ENCODE measurements at places on chromosomes 3 and 15.
A peak's percentile ranks its signal among the peaks of the same experiment; 100 is the strongest.

DNA sequence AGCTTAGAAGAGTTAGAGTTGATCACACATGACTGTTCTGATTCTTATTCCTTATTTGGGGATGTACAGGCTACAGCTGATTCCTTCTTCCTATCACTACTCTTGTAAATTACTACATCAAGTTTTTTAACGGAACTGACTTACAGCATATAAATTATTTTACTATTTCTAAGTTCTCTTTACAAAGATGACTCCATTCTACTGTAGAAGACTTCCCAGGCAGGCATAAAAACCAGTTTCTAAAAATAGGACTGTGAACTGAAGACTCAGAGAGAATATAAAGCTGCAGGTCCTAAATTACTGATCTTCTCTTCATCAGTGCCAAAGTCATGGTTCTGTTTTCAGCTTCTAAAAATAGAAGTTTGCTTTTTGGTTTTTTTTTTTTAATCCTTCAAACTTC lies 38.9 kb downstream of the ANO10 start:
- no peak overlapping the region for H3K27ac ChIP-seq
- no peaks in the 10 kb centered on the region for H3K27me3 ChIP-seq
- H3K4me1 ChIP-seq: peaks cover 10% of the 10 kb centered on the region

DNA sequence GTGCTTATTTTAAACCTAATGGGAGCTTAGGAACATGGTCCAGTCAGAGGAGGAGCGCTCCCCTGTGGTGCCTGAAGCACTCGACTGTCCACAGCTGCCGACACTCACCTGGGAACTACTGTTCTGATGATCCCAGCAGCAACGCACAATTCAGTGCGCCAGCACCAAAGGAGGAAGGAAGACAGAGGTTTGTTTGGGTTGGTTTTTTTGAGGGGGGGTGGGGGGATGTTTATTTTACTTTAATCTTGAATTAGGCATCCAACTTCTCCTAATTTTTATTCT lies 48.8 kb upstream of the VGLL4 start:
- H3K4me3 ChIP-seq: no peak overlapping the region
- H3K4me1 ChIP-seq: no peaks in the 10 kb centered on the region
- H3K36me3 ChIP-seq: no peaks in the 10 kb centered on the region
- no peaks in the 10 kb centered on the region for H3K27me3 ChIP-seq
- no peak overlapping the region for H3K27ac ChIP-seq
- no peak for DNase-seq

- DNase-seq: peak; percentile 84
- no peaks in the 10 kb centered on the region for H3K4me1 ChIP-seq
- no peaks in the 10 kb centered on the region for H3K36me3 ChIP-seq
- no peak overlapping the region for H3K27ac ChIP-seq
These were observed 371.5 kb upstream of the GOLIM4 start for GRCh38 chr3:168467115-168467714.

GRCh38 chr15:65082303-65082953 lies 5.9 kb downstream of the KBTBD13 start:
- H3K36me3 ChIP-seq: no peaks in the 10 kb centered on the region
- no peak for DNase-seq
- H3K4me1 ChIP-seq: no peaks in the 10 kb centered on the region
- H3K27ac ChIP-seq: no peak overlapping the region
- H3K27me3 ChIP-seq: 0 out of 2 replicates have a peak, but pooled peaks cover 3% of the 10 kb centered on the region
- no peak overlapping the region for H3K4me3 ChIP-seq

DNA sequence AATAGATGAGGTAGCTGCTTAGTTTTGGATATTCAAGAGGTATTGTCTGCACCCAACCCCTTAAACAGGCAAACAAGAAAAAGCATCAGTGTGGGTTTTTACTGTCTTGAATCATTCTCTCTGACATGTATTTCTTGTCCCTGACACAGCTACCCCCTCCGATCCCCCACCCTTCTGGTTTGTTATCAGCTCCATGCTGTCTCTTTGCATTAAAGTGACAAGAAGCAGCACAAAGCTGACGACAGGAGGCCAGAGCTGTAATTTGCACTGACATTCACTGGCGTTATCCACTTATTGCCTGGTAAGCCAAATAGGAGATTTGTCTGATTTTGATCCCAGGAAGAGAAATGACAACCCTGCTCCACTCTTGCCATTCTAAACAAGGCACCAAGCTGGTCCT lies 83.3 kb upstream of the SNRK start:
- no peak for DNase-seq
- H3K4me3 ChIP-seq: no peak overlapping the region
- H3K36me3 ChIP-seq: no peaks in the 10 kb centered on the region
- H3K27me3 ChIP-seq: no peaks in the 10 kb centered on the region
- H3K4me1 ChIP-seq: no peaks in the 10 kb centered on the region

DNA sequence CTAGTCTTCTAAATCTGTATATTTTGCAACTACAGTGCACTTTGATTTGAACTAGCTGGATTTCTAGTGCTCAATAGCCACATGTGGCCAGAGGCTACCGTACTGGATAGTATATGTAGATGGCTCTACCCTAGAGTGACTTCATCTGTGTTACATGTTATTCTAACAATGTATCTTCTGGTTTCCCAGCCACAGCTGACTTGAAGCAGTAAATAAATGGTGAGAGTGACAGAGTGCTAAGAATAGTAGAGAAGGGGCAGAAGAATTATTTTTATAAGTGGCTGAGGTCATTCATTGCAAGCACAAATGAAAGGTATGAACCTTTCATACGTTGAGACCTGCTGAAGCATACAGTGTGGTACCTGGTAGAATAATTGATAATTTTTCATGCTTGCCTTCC lies 30.9 kb downstream of the KAT2B start:
- no peak overlapping the region for H3K4me3 ChIP-seq
- DNase-seq: no peak
- H3K27ac ChIP-seq: no peak overlapping the region
- H3K4me1 ChIP-seq: no peaks in the 10 kb centered on the region
- H3K27me3 ChIP-seq: no peaks in the 10 kb centered on the region

GRCh38 chr3:54951405-54951804 lies 23.5 kb upstream of the LRTM1 start:
- no peak overlapping the region for H3K27ac ChIP-seq
- DNase-seq: no peak
- H3K4me3 ChIP-seq: no peak overlapping the region
- no peaks in the 10 kb centered on the region for H3K4me1 ChIP-seq
- H3K27me3 ChIP-seq: no peaks in the 10 kb centered on the region

GRCh38 chr3:38383156-38383875 lies 36.7 kb downstream of the XYLB start:
- H3K4me3 ChIP-seq: no peak overlapping the region
- no peaks in the 10 kb centered on the region for H3K36me3 ChIP-seq
- no peak for DNase-seq
- H3K27ac ChIP-seq: no peak overlapping the region
- no peaks in the 10 kb centered on the region for H3K4me1 ChIP-seq

GRCh38 chr15:70083418-70083817 lies 14.3 kb downstream of the TLE3 start:
- H3K27ac ChIP-seq: peak overlapping the region; percentile 24
- no peak overlapping the region for H3K4me3 ChIP-seq
- DNase-seq: no peak
- H3K27me3 ChIP-seq: no peaks in the 10 kb centered on the region
- H3K4me1 ChIP-seq: peaks cover 44% of the 10 kb centered on the region

DNA sequence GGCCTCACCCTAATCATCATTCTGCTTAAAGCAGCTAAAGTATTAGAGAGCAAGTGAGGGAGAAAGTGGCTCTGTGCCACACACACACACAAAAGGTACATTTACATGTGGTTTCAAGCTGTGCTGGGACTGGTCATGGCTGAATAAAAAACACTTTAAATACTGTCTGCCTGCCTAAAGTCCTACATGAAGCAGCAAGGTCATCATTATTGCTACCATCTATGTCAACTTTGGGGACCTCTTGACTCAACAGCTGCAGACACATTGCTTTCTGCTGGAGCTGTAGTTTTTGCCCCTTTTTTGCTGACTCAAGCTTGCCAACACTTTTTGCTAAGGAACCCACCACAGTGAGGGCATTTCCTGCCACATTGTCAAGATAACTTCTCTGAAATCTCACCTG lies 1237.9 kb downstream of the ROBO2 start:
- H3K27ac ChIP-seq: peak overlapping the region; percentile 5
- H3K4me3 ChIP-seq: no peak overlapping the region
- H3K27me3 ChIP-seq: no peaks in the 10 kb centered on the region
- H3K4me1 ChIP-seq: peaks cover 11% of the 10 kb centered on the region
- no peaks in the 10 kb centered on the region for H3K36me3 ChIP-seq

DNA sequence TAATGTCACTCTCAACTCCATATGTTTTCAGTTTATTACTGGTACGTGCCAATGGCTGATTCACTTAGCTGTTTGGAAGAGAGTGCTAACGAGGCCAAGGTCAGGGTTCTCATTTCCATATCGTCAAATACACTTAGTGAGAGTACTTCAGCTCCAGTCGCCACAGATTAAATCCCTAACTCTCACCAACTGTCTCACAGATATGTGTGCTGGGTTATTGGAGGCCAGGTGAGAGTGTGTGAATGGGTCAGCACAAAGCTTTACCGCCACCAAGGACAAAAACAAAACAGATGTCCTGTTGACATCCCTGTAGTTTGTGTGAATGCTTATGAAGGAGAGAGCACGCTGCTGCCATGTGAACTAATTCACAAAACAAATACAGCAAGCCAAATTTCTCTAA lies 133.5 kb upstream of the TBL1XR1 start:
- H3K4me3 ChIP-seq: no peak overlapping the region
- H3K27me3 ChIP-seq: no peaks in the 10 kb centered on the region
- H3K27ac ChIP-seq: no peak overlapping the region

- H3K4me3 ChIP-seq: no peak overlapping the region
- H3K27ac ChIP-seq: no peak overlapping the region
- no peaks in the 10 kb centered on the region for H3K4me1 ChIP-seq
- no peak for DNase-seq
These were observed 245.4 kb downstream of the LRRN1 start for GRCh38 chr3:4044619-4045018.

GRCh38 chr15:48537271-48538113 lies 108.0 kb downstream of the FBN1 start:
- no peak for DNase-seq
- no peaks in the 10 kb centered on the region for H3K36me3 ChIP-seq
- H3K27ac ChIP-seq: no peak overlapping the region
- H3K4me1 ChIP-seq: peaks cover 8% of the 10 kb centered on the region
- no peaks in the 10 kb centered on the region for H3K27me3 ChIP-seq
- no peak overlapping the region for H3K4me3 ChIP-seq

DNA sequence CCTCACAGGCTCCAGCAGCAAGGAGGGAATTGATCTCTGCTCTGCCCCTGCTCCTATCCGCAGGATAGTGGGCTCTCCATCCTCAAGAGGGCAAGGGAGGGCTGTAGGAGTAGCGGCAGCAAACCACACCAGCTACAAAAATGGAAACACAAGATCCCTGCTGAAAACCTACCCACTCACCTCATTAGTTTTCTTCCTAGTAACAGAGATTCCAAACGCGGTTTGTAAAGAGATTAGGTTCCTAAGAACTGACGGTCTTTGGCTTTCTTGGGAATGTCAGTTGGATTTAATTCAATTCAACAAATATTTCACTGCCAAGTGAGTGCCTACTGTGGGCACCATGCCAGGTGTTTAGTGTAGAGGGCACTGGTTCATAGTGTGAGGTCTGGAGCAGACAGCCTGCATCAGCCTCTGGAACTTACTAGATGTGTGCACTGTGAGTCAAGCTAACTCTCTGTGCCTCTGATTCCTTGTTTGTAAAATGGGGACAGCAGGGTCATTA lies 84.7 kb downstream of the MRPL46 start:
- no peaks in the 10 kb centered on the region for H3K4me1 ChIP-seq
- no peak for DNase-seq
- H3K27me3 ChIP-seq: no peaks in the 10 kb centered on the region

DNA sequence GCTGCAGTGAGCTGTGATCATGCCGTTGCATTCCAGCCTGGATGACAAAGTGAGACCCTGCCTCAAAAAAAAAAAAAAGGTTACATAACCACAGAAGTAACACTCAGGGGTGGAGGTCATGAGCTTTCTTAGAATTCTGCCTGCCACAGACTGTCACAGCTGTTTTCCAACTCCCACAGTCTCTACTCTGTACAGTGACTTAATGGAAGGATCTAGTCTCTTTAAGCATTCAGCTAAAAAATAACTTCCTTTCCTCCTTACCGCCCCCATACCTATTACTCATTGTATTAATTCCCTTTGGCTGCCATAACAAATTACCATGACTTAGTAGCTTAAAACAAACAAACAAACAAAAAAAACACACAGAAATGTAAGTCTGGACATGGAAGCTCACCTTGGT lies 99.6 kb upstream of the UBE2E1 start:
- no peak overlapping the region for H3K27ac ChIP-seq
- no peak overlapping the region for H3K4me3 ChIP-seq
- H3K27me3 ChIP-seq: no peaks in the 10 kb centered on the region
- no peaks in the 10 kb centered on the region for H3K36me3 ChIP-seq

- no peak overlapping the region for H3K27ac ChIP-seq
- H3K36me3 ChIP-seq: no peaks in the 10 kb centered on the region
- H3K4me1 ChIP-seq: no peaks in the 10 kb centered on the region
- no peak for DNase-seq
These were observed 3.1 kb upstream of the PLA2G4F start for GRCh38 chr15:42159381-42160015.

GRCh38 chr3:159486580-159486979 lies 502.1 kb upstream of the IL12A start:
- no peak overlapping the region for H3K4me3 ChIP-seq
- DNase-seq: no peak
- H3K36me3 ChIP-seq: no peaks in the 10 kb centered on the region
- no peaks in the 10 kb centered on the region for H3K27me3 ChIP-seq

DNA sequence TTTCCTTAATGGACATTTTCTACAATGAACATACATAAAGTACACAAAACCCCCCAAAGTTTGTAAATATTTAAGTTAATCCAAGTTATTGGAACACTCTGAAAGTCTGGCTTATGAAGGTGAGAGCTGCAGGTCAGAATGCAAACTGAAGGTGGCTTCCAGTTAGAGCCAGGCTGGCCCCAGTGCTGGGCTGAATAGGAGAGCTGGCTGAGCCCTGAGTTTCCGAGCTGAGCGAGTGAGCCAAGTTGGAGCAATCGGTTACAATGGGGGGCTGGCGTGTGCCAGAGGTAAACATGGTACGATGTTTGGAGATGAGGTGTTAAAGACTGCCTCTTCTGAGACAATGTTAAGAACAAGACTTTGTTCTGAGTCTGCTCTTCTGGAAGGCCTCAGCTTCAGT lies 230.8 kb upstream of the MCTP2 start:
- H3K27ac ChIP-seq: no peak overlapping the region
- H3K4me3 ChIP-seq: no peak overlapping the region
- H3K36me3 ChIP-seq: no peaks in the 10 kb centered on the region
